ENCODE measurements at places on chromosomes 4 and X.

DNA sequence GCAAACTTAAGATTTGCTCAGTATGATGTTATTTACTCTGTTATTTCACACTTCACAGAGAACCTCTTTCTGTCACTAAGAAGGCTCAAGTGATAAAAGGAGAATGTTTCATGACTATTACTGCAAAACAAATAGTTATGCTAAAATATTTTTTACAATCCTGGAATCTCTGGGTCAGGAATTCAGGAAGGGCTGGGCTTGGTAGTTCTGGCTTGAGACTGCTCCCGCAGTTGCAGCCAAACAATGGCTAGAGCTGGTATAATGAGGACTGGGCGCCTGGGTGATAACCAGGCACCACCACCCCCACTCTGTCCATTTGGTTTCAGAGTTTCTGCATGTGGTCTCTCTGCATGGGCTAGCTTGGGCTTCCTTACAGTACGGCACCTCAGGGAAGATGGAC is 28.7 kb upstream of the SPP1 start:
- peak; percentile 60 for DNase-seq

- no peak for DNase-seq
These were observed 7.9 kb downstream of the BMPR1B start for GRCh38 chr4:94765648-94766047.

DNA sequence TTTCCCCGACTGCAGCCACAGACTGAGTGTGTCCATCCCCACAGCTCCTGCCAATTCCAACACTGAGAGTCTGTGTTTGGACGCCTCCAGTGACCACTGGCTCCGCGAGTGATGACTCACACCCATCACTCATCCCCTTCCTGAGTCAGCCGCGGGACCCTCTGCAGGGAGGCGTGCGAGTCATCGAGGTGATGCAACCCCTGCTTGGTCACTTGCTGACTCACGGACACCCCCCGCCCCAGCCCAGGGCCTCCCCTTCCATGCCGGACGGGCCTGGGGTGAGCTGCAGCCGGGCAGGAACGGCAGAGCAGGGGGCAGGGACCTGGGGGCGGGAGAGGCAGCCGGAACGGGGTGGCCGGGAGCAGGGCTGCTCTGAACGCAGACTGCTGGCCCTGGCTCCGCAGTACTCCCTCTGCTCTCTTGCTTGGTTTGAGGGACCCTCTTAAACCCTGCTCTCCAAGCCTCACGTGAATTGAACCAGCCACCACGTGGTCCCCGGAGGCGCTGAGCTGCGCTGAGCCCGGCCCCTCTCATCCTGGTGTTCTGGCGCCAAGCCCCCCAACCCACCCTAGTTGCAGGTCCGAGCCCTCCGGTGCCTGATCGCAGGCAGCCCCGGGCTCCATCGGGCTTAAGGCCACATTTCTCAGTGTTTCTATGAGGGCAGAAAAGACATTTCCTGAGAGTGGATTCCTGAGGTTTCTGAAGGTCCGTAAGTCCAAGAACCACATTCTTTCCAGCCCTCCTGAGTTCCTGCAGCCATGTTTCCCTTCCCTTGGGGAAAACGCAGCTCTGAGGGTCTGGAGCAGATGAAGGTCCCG is 32.4 kb downstream of the FGFRL1 start:
- DNase-seq, result peak; percentile 95

GRCh38 chrX:106751407-106751806 is 24.9 kb downstream of the RNF128 start:
- no peak for DNase-seq

DNA sequence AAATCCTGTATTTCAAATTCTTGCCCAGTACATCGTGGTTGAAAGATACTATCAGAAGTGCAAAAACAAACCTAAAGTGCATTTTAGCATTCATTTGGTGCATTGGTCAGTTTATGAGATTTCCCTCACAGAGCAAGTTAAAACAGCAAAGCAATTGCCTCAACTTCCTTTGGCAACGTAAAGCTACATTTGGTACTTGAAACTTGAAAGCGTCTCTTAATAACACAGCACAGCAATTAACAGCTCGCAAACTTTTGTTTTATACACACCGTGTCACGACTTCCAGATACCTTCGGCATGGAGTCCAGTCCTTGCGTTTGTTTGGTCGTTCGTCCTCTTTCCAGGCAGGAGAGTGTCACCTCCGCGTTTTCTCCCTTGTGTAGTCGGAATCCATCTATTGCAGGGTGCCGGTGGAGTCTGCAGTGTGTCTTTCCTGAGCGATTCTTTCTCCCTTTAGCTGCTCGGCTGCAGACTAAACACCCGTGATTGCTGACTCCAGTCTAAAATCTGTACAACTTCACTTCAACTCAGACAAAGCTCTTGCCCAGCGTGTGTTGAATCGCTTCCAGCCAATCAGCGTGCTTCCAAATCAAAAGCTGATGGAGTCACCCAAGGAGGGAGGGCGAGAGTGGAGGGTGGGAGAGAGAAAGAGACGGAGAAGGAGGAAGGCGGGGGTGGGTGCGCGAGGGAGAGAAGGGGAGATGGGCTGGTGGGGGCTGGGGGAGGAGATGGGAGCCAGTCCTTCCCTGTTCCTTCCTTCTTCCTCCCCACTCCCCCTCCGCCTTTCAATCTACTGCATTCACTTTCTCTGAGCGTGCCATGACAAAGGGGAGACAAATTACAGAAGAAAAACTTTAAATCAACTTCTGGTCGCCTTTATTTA is at the start of gene PCDH18:
Gene PCDH18, minus strand, starts transcription at position 509 of the 883 bp plus-strand sequence. Its CDS starts 406 bp downstream, at position 103.
- peak; percentile 14 for DNase-seq

GRCh38 chrX:8668813-8669212 is 63.1 kb downstream of the ANOS1 start:
- DNase-seq, result peak; percentile 10

GRCh38 chrX:24494647-24495075 is 29.6 kb downstream of the PDK3 start:
- DNase-seq, result no peak

Data from trophoblast cell (in vitro differentiated cells and primary cell).